ENCODE measurements at places on chromosomes 1 and 21.
A peak's percentile ranks its signal among the peaks of the same experiment; 100 is the strongest.

DNA sequence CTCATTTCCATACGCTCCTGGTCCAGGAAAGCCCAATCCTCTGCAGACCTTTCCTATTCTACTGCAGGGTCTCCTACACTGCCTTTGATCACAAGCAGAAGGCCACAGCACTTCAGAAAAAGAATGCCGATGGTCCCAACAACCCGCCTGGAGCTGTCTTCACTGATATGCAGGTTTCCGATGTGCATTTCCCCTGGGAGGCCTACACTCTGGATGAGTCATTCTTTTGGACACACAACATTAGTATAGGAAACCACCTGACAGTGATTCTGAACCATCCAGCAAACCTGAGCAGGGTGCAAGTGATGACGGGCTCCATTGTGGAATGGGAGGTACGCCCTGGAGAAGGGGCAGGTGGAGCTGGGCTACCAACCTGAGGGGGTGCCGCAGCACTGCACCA is 15.0 kb downstream of the PCAT6 start:
- no peak for DNase-seq

GRCh38 chr1:30823627-30823968 is 66.0 kb upstream of the LAPTM5 start:
- no peak for DNase-seq

- no peak for DNase-seq
Measured at GRCh38 chr1:236345728-236346127, 48.4 kb upstream of the EDARADD start.

- peak; percentile 67 for DNase-seq
Measured at GRCh38 chr1:32321712-32322291, 14.2 kb downstream of the MARCKSL1 start.

GRCh38 chr1:4214826-4215225 is 314.8 kb upstream of the C1orf174 start:
- no peak for DNase-seq

GRCh38 chr1:36450270-36450918 is at the start of gene OSCP1:
OSCP1 (minus strand) TSS chr1:36450451; CDS start chr1:36450369, 82 bp downstream.
- peak; percentile 82 for DNase-seq

DNA sequence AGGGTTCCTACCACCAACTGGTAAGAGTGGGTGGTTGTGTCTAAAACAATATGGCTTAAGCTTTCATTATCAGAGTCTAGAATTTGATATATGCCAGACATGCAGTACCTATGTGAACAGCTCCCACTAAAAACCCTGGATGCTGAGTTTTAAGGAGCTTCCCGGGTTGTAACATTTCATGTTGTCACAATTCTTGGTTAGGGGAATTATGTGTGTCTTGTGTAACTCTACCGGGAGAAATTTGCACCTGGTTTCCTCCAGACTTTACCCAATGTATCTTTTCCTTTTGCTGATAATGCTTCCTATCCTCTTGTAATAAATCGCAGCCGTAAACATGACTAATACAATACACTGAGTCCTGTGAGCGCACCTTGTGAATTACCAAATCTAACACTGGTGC is 48.3 kb downstream of the ARID4B start:
- DNase-seq: no peak

GRCh38 chr1:106344494-106344893 is 712.0 kb upstream of the PRMT6 start:
- DNase-seq: no peak

DNA sequence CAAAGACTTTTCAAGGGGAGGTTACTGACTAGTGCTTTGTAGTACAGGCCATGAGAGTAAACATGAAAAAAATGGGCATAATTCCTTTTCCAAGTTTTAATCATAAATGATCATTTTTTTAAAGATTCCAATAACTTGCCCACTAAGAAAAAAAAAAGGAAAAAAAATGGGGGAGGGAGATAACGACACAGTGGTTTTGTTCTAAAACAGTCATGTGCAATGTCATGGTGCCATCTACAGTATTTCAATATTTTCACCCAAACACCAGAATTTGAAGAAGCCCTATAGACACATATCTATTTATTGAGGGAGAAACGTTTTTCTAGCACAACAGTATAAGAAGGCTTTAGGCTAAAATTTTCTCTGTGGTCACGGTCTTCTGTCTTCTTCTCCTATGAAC is 250.2 kb downstream of the LTN1 start:
- DNase-seq: no peak

GRCh38 chr21:38878379-38879179 is 72.8 kb downstream of the ETS2 start:
- no peak for DNase-seq

- DNase-seq: no peak
Measured at GRCh38 chr1:16249596-16250241, 12.7 kb upstream of the CPLANE2 start.

GRCh38 chr1:90174246-90174645 is 179.3 kb downstream of the ZNF326 start:
- DNase-seq: no peak

DNA sequence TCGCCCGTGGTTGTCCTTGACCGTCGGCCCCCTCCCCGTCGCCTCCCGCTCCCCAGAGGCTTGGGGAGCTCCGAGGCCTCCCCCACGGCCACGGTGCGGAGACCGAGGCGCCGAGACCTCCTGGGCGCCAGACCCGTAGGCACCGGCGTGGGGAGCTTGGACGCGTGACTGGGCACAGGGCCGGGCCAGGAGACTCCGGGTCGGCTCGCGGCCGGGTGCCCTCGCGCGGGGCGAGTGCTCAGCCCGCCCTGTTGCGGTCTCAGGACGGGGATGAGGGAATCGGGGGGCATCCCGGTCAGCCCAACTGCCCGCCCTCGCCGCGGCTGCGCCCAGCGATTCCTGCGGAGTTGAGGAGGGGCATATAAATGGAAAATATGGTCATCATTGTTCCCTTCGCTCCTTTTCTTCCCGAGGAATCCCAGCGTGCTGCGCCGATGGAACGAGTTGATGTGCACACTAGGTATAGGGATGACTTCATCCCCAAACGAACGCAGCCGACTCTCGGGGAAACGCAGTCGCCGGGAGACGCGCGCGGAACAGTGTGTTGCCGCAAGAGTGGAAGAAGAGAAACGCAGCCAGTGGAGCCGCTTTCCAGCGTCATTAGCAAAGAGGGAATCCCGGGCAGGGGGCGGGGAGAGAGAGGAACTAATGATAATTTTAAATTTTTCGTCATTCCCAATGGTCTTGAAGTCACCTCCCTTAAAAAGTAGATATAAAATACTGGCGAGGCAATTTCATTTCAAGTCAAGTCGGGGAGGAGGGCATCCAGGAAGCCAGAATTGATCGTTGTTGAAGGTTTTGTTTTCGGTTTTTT is 747 bp upstream of the ENAH start:
- peak; percentile 3 for DNase-seq
